ENCODE measurements at places on chromosomes 16 and 17.

GRCh38 chr16:9195287-9195686 lies 103.8 kb downstream of the HAPSTR1 start:
- no peak for DNase-seq

GRCh38 chr17:58323366-58324055 lies 5.1 kb downstream of the TSPOAP1 start:
- DNase-seq, result no peak

DNA sequence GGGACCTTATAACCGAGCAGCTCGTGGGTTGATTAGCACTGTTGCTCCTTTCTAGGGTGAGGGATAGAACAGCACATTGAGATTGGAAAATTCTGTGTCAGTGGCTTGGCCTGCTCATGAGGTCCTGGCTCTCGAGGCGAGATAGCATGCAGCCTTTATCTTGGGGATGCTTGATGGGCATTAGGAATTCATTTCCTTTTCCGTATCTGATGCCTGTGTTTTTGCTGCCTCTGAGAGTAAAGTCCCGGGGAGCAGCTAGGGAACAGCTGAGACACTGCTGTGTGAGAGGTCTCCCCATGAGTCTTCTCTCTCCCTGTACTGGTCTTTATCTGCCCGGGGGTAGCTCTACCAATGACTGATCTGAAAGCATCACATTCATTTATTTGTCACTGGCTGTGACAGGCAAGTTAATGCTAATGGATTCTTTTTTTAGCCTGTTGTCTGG lies 14.5 kb downstream of the MSI2 start:
- DNase-seq, result no peak

GRCh38 chr16:87471278-87472141 lies 21.3 kb downstream of the ZCCHC14 start:
- no peak for DNase-seq

DNA sequence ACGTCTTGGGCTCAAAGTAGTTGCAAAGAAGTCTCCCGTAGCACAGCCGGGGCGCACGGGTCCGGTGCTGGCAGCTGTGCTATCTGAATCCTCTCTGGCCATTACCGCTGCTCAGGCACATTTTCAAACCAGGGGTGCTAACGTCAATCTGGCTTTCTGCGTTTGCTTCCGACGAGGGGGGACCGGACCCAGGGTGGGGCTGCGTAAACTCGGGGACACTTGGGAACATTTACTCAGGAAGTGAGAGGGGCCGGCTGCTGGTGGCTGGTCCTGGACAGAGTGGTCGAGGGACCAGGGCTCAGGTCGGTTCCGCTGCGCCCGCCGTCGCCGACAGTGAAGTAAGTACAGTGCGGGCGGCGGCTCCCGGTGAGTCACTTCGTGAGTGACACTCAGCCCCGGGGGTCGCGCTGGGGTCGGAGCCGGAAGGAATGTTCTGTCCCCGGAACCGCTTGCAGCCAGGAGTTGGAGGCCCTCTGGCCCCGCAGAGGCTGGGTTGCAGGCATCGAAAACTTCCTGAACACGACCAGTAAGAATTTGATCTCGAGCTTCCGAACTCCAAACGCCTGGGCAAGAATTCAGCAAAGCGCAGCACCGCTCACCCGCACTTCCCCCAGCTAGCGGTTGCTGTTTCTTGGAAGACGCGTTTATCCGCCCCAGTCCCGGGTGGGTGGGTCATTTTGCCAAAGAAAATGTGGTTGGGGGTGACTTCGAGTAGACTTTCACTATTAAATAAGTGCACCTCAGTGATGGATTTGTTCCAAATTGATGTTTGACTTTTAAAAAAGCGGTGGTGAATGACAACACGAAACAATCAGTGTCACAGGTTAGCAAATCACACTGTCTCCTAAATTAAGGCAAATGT lies 1.4 kb upstream of the HS3ST3B1 start:
- peak; percentile 60 for DNase-seq

DNA sequence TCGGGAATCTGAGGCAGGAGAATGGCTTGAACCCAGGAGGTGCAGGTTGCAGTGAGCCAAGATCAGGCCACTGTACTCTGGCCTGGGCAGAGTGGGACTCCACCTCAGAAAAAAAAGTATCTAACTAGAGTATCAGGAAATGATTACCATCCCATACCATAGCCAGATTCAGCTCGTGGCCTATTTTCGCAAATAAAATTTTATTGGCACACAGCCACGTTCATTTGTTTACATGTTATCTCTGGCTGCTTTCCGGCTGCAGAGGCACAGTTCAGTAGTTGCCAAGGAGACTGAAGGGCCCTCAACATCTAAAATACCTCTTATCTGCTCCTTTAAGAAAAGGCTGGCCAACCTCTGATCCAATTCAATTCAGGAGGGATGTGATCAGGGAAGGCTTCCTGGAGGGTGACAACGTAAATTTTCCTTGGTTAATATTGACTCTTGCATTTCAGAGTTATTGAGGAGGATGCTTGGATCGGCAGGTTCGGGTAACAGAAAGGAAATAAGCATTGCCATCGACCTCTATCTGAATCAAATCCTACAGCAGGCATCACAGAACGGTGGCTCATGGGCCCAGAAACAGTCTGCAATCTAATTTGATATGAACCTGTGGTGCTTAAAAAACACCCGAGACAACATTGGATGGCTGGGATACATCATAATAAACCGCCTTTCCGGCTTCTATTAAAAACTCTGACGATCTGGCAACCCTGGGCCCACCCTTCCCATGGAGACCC lies 73.8 kb downstream of the XYLT1 start:
- DNase-seq, result peak; percentile 63

DNA sequence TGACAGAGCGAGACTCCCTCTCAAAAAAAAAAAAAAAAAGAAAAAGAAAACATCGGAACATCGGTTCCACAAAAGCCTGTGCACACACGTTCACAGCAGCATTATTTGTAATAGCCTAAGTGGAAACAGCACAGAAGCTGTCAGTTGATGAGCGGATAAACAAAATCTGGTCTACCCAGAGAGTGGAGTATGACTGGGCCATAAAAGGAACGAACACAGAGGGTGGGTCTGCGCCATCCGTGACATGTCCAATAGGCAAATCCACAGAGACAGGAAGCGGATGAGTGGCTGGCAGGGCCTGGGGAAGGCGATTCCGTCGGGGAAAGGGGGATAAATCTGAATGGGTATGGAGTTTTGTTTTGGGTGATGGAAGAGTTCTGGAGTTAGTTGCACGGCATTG lies 212.2 kb upstream of the CIBAR2 start:
- DNase-seq, result no peak

GRCh38 chr17:27577884-27578717 lies 52.9 kb upstream of the LGALS9 start:
- DNase-seq, result peak; percentile 72

DNA sequence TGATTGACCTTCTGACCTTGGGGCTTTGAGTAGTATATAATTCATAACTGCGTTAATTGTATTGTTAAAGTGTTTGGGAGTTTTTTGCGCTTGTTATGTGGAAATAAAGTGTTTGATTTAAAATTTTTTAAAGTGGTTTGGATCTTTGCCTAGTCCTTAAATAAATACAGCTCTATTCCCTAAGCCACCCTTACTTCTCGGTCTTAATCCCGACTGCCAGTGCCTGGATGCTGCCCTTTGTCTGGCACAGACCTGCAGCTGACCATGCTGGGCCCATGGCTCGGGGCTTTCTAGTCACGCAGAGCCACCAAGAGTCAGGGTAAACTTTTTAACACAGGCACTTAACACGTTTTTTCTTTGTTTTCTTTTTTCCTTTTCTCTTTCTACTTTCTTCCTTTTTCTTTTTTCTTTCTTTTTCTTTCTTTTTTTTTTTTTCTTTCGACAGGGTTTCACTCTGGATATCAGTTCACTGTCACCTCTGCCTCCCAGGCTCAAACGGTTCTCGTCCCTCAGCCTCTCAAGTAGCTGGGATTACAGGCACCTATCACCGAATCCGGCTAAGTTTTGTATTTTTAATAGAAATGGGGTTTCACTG lies 19.6 kb upstream of the SLC5A11 start:
- DNase-seq, result no peak

DNA sequence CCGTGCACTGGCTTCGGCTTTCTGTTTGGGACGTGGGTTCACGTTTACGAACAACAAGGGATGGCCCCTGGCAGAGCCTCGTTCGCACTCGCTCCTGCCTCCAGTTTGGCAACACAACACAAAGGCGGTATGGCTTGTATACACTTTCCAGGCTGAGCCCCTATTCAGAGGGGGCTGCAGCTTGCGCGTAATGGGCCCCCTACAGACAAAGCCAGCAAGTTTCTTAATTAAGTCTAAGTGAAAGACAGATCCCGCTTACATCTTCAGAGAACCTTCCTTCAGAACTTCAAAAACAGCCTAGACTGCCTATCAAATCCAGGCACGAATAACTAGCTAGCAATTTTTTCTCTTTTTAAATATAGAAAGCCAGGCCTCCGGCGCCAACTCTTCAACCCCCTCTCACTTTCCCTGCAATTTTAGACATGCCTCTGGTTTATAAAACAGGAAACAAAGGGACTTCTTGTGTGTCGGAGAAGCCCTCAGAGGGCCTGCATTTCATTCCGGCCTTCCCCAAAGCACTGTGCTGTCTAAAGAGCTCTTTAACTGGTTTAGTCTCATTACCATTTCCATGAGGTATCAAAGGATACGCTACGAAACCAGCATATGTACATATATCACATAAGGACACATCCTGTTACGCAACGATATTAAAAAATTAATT lies 244.9 kb downstream of the STX8 start:
- DNase-seq, result no peak

DNA sequence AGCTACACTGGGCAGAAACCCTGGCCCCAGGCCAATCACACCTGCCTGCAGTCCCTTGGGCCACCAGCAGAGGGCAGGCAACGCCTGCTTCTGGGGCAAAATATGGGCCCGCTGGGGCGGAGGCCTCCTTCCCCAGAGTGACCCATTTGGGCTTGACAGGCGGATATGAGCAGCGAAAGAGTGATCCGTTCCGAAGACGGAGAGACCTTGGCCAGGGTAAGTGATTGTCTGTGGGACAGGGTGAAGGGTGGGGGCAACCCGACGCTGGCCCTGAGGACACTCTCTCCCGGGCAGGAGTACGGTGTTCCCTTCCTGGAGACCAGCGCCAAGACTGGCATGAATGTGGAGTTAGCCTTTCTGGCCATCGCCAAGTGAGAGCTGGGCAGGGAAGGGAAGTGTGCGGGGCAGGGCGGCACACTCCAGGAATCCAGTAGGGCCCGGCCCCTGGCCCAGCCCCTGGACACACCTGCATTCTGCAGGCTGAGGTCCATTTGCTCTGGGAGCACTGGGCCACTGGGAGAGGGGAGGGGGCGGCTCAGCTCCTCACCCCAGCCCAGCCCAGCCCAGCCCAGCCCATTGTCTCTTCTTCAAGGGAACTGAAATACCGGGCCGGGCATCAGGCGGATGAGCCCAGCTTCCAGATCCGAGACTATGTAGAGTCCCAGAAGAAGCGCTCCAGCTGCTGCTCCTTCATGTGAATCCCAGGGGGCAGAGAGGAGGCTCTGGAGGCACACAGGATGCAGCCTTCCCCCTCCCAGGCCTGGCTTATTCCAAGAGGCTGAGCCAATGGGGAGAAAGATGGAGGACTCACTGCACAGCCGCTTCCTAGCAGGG lies 3.5 kb upstream of the NHERF1 start:
- DNase-seq, result peak; percentile 40

DNA sequence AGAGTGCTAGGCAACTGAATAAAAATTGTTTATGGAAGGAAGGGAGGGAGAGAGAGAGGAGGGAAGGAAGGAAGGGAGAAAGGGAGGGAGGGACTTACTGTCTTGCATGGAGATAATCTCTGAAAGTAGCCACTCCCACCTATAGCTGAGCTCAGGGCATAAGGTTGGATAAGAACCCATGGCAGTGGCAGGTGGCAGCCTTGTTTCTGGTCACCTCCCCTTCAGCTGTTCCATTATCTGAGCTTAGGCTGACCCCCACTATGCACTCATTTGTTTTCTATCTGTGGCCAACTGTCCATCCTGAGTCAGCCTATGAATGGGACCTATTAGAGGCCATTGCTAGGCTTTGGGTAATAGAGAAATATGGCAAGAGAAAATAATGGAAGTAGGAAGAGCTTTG lies 25.3 kb upstream of the MTMR4 start:
- no peak for DNase-seq

DNA sequence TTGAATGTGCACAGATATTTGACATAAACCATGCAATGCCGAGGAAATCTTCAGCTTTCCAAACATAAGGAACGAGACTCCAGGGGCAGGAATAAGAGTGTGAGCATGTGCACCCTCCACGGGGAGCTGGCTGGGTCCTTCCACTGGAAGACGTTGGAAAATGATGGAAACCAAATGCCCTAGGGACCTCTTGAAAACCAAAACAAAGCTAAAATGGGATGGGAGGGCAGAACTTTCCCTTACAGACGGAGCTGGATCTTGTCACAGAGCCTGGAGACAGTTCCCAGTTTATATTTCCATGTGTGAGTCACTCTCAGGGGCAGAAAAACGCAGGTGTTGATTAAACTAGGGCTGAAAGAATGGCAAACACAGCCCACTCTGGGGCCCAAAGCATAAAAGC lies 34.4 kb upstream of the DNAH17 start:
- peak; percentile 11 for DNase-seq

DNA sequence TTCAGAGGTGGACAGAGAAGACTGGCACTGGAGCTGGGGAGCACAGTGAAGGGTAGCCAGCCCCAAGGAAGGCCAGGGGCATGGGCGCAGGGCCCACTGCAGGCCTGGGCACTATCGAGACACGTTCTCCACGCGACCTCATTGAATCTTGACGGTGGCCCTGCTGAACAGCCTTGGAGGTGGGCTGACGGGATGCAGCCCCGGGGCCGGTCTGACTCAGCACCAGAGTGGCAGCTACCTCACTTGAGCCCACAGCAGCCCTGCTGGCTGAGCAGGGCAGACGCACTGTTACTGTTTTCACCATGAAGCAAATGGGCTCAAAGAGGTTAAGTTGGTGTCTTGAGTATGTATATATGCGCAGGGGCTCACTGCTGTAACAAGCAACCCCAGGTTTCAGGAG lies 78.8 kb upstream of the FOXF1 start:
- DNase-seq, result no peak

- peak; percentile 69 for DNase-seq
Observed at GRCh38 chr16:84952335-84953189, 58.8 kb downstream of the ZDHHC7 start.

- DNase-seq, result no peak
Observed at GRCh38 chr17:58279016-58279711, 1.6 kb downstream of the MPO start.

- no peak for DNase-seq
Observed at GRCh38 chr17:38926293-38927070, 1.1 kb downstream of the LASP1NB start.

- DNase-seq, result no peak
Observed at GRCh38 chr17:213286-214105, 32.0 kb upstream of the DOC2B start.

Measured in fibroblast of skin of right quadriceps (primary cell).